ENCODE measurements at places on chromosomes 6 and 20.
A peak's percentile ranks its signal among the peaks of the same experiment; 100 is the strongest.

DNA sequence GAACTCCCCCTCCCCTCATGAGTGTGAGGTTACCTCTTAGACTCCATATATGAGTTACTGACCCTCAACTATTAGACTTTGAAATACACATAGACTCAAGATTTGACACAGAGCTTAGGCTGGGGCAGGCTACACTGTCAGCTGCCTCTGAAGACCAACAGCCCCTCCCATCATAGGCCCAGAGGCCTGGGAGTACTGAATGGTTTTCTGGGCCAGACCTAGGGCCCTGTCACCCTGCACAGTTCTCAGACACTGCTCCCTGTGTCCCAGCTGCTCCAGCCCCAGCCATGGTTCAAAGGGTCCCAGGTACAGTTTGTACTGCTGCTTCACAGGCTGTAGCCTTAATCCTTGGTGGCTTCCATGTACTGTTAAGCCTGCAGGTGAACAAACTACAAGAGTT, 132.1 kb upstream of the MOCS1 start:
- H3K36me3 ChIP-seq: no peaks in the 10 kb centered on the region
- no peaks in the 10 kb centered on the region for H3K27me3 ChIP-seq
- H3K4me3 ChIP-seq: no peak overlapping the region
- H3K27ac ChIP-seq: no peak overlapping the region

GRCh38 chr6:46509981-46510510, 18.8 kb upstream of the RCAN2 start:
- no peak overlapping the region for H3K4me3 ChIP-seq
- no peaks in the 10 kb centered on the region for H3K4me1 ChIP-seq
- no peak for DNase-seq
- H3K27me3 ChIP-seq: no peaks in the 10 kb centered on the region
- H3K36me3 ChIP-seq: no peaks in the 10 kb centered on the region

DNA sequence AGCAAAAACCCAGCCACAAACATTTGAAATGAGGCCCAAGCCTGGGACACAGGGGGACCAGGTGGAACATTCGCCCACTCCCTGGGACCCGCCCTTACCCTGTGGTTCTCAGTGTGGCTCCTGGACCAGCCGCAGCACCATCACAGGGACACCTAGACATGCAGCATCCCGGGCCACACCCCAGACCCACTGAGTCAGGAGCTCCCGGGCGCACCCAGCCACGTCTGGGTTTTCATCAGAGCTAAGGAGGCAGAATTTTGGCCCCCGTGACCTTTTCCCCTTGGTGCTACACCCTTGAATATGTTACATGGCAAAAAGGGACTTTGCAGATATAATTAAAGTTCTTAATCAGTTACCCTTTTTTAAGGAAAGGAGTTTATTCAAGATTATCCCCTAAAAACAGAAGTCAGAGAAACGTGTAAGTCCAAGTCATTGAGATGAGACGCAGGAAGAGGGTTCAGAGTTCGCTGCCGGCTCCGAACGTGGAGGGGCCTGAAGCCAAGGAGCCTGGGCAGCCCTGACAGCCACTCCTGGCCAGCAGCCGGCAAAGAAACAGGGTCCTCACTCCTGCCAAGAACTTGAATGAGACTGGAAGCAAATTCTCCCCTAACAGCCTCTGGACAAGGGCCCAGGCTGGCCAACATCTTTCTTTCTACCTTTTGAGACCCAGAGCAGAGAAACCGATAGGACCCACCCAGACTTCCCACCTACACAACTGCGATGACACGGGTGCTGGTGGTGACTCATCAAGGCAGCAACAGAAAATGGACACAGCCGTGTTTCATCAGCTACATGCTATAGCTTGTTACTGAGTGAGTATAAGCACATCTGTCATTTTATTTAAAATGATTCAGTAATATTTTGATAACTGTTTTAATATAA, 25.3 kb downstream of the BFSP1 start:
- no peaks in the 10 kb centered on the region for H3K36me3 ChIP-seq
- H3K4me1 ChIP-seq: peaks cover 53% of the 10 kb centered on the region
- H3K27ac ChIP-seq: peak overlapping the region; percentile 74
- peak; percentile 43 for DNase-seq
- no peak overlapping the region for H3K4me3 ChIP-seq

DNA sequence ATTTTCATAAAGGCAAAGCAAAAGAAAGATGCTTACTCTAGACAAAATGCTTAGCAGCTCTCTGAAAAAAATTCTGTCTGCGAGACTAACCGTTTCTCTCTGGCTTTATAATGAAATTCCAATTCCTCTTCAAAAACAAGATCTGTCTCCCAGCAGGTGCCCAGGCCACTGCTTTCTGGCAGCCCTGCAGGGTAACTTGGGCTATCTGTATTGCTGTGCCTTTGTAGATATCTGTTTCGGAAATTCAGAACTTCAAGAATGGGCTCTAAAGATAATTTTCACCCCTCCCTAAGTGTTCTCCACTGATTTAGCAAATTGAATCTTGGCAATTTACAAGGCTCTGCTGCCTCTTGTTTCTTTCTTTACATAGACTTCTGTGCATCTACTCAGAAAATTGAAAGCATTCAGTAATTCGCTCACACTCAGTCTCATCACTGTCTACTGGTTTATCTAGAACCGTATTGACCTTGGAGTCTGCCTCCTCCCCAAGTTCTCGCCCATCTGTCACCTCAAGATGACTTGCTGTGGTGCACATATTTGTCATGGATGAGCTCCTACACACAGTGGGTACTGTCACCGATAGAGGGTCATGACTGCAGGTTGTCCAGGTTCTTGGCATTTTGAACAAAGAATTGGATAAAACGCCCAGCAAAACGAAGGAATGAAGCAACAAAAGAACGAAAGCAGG, 26.4 kb upstream of the FABP7 start:
- no peak overlapping the region for H3K4me3 ChIP-seq
- H3K4me1 ChIP-seq: peaks cover 5% of the 10 kb centered on the region
- no peak for DNase-seq
- H3K27ac ChIP-seq: no peak overlapping the region

DNA sequence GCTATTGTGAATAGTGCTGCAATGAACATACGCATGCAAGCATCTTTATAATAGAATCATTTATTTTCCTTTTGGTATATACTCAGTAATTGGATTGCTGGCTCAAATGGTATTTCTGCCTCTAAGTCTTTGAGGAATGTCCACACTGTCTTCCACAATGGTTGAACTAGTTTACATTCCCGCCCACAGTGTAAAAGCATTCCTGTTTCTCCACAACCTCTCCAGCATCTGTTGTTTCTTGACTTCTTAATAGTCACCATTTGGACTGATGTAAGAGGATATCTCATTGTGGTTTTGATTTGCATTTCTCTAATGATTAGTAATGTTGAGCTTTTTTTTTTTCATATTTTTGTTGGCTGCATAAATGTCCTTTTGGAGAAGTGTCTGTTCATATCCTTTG, 208.7 kb downstream of the PHF3 start:
- H3K27me3 ChIP-seq: no peaks in the 10 kb centered on the region
- H3K4me1 ChIP-seq: no peaks in the 10 kb centered on the region
- H3K36me3 ChIP-seq: no peaks in the 10 kb centered on the region
- H3K4me3 ChIP-seq: no peak overlapping the region
- H3K27ac ChIP-seq: no peak overlapping the region
- DNase-seq: no peak

DNA sequence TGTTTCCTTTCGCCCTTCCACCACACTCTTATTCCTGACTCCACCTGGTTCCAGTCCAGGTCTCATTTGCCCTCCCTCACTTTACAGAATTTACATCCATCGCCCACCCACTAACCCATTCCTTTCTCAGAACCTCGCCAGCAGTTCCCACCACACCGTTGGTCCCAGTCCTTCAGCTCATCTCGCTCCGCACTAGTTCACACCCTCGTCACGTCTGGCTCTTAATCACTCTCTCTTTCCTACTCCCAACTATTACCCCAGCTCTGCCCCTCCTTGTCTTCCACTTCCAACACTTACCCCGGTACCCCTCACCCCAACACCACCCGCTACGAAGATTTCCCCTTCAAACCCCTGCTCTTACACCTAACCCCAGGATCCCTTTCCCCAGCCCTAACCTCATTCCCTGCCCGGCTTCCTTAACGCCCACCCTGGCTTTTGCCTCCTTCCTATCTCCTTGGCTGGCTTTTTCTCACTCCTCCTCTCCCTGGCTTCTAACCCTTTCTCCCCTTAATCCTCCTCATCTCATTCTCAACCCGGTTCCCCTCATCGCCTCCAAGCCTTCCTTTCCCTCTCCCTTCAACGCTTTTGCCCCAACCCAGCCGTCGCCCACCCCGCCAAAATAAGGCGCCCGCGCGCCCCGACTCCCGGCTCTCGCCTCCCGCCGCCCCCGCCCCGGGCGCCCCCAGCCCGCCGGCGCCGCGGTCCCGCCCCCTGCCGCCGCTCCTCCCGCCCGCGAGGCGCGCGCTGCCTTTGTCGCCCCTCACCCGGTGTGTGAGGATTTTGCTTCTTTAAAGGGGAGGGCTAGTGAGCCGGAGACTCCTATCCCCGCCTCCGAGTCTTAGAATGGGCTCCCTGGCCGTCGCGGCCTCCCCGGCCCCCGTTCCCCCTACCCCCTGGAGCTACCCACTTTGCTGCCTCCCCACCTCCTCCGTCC, 542 bp downstream of the USP49 start:
- peak overlapping the region; percentile 86 for H3K4me3 ChIP-seq
- H3K36me3 ChIP-seq: no peaks in the 10 kb centered on the region
- peak; percentile 18 for DNase-seq
- no peak overlapping the region for H3K27ac ChIP-seq

DNA sequence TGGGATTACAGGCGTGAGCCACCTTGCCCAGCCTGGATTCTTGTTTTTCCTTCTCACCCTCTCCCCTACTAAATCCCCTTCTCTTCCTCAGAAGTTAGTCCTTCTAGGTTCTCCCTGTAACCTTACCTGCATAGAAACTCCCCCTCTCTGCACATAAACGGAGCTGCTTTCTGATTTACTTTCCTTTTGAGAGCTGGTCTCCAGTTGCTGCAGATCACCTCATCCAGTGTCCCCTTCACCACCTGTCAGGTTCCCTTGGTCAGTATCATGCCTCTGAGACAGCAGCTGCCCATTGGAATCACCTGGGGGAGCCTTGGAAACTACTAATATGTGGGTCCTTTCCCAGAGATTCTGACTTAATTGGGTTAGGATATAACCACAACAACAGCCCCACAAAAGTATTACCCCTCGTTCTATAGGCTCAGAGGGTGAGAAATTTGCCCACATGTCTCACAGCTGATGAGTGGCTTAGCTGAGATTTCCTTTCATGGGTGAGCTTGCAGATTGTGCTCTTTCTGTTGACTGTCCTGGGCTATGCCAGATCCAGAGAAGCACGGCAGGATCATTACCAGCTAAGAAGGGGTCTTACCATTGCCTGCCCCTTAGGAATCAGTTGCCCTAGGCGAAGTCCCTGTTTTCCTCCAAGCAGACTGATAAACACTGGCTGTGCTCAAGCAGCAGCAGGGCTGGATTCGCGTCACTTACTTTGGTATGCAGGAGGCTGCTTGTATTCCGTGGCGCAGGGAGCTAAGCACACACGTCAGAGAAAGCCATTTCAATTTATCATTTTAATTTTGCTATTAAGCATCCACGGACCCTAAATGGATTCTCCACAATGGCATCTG, 51.3 kb downstream of the AKAP12 start:
- no peak for DNase-seq
- no peak overlapping the region for H3K27ac ChIP-seq
- H3K4me3 ChIP-seq: no peak overlapping the region

- no peaks in the 10 kb centered on the region for H3K36me3 ChIP-seq
- H3K4me1 ChIP-seq: no peaks in the 10 kb centered on the region
- no peak overlapping the region for H3K4me3 ChIP-seq
- no peak overlapping the region for H3K27ac ChIP-seq
- no peaks in the 10 kb centered on the region for H3K27me3 ChIP-seq
Observed at GRCh38 chr6:148945301-148946021, 198.6 kb downstream of the UST start.

GRCh38 chr6:42746463-42747391, 824 bp upstream of the TBCC start:
- H3K4me1 ChIP-seq: peaks cover 38% of the 10 kb centered on the region
- H3K4me3 ChIP-seq: peak overlapping the region; percentile 62
- H3K27me3 ChIP-seq: no peaks in the 10 kb centered on the region
- peak overlapping the region; percentile 70 for H3K27ac ChIP-seq
- DNase-seq: peak; percentile 63
- no peaks in the 10 kb centered on the region for H3K36me3 ChIP-seq

DNA sequence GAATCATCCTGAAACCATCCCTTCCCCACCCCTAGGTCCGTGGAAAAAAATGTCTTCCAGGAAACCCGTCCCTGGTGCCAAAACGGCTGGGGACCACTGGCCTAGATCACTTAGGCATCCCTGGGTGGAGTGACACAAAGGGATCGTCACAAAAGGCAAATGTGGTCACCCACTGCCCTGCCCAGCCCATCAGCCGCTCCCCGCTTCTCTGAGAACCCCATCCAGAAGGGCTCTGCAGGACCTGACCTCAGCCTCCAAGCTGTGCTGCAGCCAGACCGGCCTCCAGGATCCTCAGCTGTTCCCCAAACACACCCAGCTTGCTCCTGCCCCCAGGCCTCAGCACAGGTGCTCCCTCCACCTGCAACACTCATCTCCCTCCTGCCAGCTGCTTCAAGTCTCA, 61.6 kb downstream of the PREX1 start:
- no peaks in the 10 kb centered on the region for H3K27me3 ChIP-seq
- no peak overlapping the region for H3K4me3 ChIP-seq
